Stimulated activated CD4-positive, alpha-beta T cell treated with anti-CD3 and anti-CD28 coated beads, TNF-alpha, amount 100 ng/mL, for 24 hours (primary cell): ENCODE measurements at places on chromosomes 2 and 18.

GRCh38 chr2:228245601-228246000, 64.1 kb upstream of the SPHKAP start:
- no peak for DNase-seq

GRCh38 chr2:66853585-66853984, 418.7 kb downstream of the MEIS1 start:
- no peak for DNase-seq

DNA sequence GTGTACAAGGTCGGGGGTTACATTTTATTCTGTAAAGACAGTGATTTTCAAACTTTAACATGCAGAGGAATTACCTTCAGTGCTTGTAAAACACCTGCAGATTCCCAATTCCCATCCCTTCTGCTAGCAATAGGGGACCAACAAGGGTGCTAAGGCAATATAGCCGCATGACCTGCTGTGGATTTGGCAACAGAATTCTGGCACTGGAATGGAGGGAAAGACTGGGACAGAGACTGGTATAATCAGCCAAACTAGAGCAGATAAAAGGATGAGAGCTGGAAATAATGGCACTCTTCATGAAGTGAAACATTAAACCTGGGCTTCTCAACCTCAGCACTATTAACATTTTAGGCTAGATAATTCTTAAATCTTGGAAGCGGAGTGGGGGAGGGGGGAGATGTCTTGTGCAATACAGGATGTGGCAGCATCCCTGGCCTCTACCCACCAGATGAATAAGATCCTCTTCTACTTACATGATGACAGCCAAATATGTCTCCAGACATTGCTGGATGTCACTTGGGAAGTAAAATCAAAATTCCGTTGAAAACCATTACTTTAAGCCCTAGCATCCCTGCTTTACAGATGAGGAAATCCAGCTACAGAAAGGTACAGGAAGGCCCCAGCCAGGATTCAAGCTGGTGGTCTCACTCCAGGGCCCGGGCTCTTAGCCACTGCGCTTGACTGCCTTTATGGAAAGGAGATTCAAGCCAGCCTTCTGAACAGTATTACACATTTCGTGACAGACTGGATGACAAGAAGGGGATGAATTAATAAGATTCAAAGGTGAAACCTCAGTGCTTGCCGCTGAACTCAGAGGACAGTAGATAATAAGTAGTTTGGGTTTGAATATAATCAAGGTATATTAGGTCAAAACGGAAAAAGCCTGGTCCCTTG, 1.7 kb downstream of the EVA1A start:
- DNase-seq: no peak

GRCh38 chr18:55323051-55323994, 264.7 kb downstream of the TCF4 start:
- DNase-seq: no peak

- no peak for DNase-seq
Observed at GRCh38 chr2:43068631-43069517, 157.5 kb downstream of the ZFP36L2 start.

DNA sequence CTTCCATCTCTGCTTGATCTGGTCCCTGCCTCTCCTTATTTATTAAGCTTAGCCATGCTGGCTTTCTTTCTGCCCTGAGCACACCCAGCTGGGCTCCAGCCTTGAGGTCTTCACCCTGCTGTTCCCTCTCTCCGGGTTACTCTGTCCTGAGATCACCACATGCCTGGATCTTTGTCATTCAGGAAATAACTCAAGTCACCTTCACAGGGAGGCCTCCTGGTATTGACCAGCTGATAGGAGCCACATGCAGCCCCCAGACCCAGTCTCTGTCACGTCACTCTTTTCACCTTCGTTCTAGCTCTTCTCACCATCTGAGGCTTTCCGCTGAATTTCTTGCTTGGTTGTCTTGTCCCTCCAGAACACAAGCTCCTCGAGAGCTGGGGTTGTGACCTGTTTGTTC, 114.4 kb downstream of the TSN start:
- no peak for DNase-seq

- no peak for DNase-seq
Observed at GRCh38 chr2:97849881-97850528, 136.6 kb downstream of the ZAP70 start.

- DNase-seq: peak; percentile 46
Observed at GRCh38 chr18:63224630-63225029, 94.9 kb downstream of the BCL2 start.

GRCh38 chr2:241052677-241053360, 49.3 kb downstream of the MTERF4 start:
- no peak for DNase-seq

DNA sequence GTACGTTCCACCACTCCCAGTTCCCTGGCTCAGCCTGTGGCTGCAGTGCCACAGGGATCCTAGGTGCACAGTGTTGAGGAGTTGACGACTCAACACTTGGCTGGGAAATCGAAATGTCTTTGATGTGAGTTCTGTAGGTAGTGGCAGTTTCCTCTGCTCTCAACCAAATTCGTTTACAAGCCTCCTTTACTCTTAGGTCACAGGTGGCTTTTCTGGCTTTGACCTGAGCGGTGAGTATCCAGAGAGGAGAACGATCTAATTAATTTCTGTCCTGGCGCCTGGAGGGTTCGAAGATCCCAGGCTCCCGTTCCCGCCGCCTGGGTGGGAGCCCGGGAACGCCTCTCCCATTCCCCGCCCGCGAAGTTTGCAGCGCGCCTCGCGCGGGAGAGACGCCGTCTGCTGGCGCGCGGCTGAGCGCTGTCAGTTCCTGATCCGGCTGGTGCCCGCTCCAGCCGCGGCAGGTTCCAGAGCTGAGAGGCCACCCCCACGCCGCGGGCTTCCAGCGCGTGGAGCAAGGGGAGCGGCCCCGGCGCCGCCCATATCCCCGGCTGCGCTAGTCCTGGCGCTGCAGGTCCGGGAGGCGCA, at the start of gene LAMA3:
Gene LAMA3, plus strand, starts transcription at position 423 of the 585 bp plus-strand sequence. CDS start 231 bp downstream, outside the sequence.
- peak; percentile 18 for DNase-seq

DNA sequence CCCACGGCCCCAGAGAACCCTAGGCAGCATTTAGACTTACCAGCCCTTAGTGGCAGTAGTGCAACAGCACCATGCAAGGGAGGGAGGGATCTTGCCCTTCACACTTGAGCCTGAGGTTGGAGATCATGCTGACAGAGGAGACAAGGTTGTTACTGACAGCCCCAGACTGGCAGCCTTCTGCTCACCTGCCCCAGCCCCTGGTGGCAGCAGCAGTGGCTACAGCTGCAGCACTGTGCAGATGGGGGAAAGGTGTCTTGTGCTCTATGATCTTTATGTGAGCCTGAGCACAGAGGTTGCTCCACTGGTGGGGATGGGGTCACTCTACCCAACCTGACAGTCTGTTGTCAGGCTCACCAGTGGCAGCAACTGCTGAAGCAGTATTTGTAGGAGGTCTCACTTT, 501.2 kb upstream of the LRRTM4 start:
- no peak for DNase-seq

GRCh38 chr2:203623096-203623495, 83.3 kb upstream of the CD28 start:
- DNase-seq: no peak

DNA sequence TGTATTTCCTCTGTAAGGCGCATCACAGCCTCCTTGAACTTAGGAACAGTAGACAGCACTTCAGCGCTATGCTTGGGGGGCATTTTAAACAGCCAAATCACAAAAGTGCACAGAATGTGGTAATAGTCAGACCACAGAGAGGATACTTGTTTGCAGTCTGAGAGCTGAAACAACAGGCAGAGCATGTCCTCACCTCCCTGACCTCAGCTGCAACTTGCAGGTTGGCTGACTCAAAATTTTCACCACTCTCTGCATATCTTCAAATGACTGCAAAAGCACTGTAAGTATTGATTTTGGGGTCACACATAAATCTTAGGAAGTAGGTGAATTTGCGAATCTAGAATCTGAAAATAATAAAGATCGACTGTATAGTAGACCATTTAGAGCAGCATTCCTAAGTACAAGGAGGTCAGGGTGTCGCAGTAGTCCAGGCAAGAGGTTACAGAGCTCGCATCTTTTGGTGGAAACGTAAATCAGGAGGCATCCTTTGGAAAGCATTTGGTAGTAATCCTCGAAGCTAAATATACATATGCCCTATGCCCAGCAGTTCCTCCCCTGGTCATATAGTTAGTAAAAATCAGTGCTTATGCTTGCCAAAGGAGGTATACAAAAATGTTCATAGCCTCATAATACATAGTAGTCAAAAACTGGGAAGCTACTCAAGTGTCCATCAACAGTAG, 108.2 kb upstream of the MYCN start:
- DNase-seq: no peak

DNA sequence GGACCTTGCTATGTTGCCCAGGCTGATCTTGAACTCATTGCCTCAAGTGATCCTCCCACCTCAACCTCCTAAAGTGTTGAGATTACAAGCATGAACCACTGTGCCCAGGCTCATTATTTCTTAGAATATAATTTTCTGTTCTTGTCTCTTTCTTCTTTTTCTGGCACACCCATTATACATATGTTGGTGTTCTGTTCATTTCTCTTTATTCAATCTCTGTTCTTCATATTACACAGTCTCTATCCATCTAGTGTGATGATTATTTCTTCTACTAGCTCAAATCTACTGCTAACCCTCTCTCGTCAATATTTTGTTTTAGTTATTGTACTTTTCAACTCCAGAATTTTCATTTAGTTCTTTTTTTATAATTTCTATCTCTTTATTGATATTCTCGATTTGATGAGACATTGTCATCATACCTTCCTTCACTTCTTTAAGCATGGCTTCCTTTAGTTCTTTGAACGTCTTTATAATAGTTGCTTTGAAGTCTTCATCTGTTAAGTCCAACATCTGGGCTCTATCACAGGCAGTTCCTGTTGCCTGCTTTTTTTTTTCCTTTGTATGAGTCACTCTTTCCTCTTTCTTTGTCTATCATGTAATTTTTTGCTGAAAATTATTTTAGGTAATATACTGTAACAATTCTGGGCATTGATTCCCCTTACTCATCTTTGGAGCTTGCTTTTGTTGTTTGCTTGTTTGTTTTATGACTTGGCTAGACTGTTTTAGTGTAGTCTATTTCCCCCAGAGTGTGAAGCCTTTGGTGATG, 196.4 kb upstream of the NABP1 start:
- no peak for DNase-seq

- peak; percentile 42 for DNase-seq
Observed at GRCh38 chr2:120206022-120206581, 17.1 kb downstream of the TMEM185B start.

GRCh38 chr18:23921716-23922285, 92.8 kb upstream of the TTC39C start:
- no peak for DNase-seq

- DNase-seq: no peak
Observed at GRCh38 chr18:24460388-24460787, at the start of gene HRH4. Gene HRH4, plus strand, starts transcription at chr18:24460637. Its CDS starts 92 bp downstream, at chr18:24460729.

DNA sequence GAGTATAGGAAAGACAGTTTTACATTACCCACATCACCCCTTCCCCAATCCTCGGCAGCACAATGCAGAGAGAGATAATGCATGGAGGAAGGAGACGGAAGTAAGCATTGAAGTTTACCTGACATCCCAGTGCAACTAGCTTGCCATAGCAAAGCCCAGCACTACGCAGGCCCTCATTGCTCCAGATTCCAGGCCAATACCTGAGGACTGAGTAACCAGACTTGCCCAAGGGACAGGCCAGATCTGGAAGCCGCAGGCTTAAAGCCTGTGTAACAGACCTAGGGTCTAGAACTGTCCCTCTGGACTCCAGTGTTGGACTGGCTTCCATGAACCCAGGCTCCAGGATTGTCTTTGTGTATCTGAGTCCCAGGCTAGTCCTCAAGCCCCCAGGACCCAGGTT, 17.6 kb downstream of the SERPINB4 start:
- no peak for DNase-seq

DNA sequence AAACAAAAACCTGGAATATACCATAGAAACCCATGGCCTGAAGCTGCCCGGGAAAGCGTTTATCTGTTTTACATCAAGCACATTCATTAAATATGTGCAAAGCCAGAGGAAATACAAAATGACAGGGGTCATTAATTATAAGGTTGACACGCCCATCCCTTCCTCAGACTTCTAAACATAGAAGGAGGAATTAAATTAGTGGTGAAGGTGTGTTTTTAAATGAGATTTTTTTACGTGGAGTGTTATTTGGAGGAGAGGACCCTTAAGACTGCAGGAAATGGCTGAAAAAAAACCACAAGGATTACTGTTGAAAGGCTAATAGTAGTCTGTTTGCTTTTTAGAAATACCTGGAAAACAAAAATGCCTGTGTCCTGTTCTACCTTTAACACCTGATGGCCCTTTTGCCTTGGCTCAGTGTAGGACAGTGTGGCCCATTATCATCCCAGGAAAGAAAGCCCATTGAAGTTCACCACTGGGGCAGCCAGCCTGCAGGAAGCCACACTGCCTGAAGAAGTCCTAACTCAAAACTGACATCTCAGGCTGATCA, 123.2 kb downstream of the EPHA4 start:
- DNase-seq: no peak

- DNase-seq: no peak
Observed at GRCh38 chr18:45997700-45998151, 30.6 kb upstream of the EPG5 start.

DNA sequence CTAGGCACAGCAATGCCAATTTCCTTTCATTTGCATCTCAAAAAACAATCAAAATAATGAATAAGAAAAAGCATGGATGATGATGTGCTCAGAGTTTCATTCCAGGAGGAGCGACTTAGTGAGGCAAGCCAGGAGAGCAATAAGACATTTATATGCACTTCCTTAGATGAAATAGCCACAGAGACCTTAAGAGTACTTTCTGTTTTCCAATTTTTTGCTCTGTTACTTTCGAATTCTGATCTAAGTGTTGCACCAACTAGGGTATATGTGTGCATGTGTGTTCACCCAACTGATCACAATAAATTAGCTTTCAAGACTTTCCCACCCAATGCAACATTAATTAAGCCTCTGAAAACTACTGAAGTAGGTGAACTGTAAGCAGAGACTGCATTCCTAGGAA, 709 bp downstream of the RAB27B start:
- no peak for DNase-seq

GRCh38 chr18:63879709-63880108, 7.8 kb upstream of the SERPINB2 start:
- no peak for DNase-seq

- DNase-seq: no peak
Observed at GRCh38 chr18:33923980-33924379, 300.7 kb downstream of the NOL4 start.

- DNase-seq: no peak
Observed at GRCh38 chr2:217725409-217725808, 277.4 kb downstream of the TNS1 start.

DNA sequence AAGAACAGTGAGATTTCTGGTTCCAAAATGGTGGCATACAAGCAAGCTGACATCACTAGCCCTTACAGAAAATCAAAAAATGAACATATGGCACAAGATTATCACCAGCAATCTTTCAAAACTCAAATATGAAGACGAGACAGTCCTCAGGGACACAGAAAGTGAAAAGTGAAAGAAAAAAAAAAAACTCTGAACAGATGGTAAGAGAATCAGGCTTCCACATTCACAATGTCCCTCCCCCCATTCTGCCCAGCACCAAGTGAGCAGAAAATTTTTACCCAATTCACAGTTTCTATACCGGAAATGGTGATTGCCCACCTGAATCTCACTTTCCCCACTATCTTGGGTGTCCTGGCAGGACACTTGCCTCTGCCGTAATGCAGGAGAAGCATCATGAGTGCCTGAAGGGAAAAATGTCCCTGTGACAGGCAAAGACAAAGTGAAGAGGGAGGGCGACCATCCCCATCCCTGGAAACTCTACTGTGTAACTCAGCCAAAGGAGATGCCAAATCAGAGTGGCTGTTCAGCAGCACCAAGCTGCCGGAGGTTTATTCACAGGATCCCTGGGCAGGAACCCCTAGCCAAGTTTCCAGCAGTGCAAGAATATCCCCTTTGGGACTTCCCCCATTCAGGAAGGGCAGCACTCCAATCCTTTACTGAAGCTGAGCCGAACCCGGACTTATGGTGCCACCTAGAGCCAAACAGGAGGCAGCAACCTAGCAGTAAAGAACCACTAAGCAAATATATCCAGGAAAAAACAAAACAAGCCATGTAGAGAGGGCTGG, 312.2 kb downstream of the LRATD1 start:
- DNase-seq: no peak
